ENCODE measurements at places on chromosomes 5 and 9.

DNA sequence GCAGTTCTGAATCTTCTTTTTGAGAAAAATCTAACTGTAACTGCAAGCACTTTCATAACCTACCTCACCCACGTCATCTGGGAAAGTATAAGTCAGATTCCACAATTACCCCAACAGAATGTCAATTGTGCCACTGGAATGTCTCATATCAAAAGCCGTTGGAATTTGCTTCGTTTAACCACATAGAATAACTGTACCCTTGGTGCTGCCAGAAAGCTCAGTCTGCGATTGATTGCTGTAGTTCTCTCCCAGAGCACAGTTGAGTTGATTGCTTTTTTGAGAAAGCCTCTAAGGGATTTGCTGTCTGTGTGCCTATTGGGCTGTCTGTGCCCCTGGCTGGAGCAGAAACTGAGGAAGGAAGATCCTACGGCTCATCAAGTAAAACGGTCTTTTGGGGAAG, 583.6 kb downstream of the TMEM38B start:
- no peak for DNase-seq

- no peak for DNase-seq
Measured at GRCh38 chr5:39515881-39516280, 91.1 kb upstream of the DAB2 start.

DNA sequence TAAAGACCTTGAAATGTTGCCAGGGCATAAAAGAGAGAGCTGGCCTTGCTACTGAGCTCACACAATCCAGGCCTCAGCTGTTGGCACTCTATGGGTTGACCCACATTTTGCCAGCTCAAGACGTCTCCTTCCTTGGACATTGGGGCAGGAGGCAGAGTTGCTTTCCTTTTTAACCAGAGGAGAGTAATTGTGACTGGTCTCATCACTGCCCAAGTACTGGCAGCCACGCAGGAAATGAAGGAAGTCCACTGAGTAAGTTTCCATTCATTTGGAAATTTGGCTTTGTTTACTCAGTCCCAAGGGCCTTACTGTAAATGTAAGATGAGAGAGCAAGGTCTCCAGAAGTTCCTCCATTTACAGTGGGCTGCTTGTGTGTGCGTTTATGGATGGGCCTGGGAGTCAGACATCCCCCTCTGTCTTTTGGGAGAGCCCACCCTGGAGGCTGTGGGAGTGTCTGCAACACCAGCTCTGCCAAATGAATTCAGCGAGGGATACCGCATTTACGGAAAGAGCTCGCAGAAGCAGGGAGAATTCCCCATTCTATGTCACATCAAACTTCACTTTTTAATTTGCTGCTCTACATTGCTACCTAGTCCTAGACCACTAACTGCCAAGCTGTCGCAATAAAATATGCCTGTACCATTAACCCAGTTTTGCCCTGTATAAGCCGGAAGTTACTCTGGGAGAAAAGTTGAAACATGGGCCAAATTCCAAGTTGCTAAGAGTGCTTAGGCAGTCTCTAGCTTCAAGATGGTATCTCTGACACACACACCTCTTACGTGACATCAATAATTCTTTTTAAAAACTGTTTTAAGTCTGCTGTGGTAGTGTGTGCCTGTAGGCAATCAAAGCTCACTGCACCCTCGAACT, 24.5 kb upstream of the PDZD2 start:
- no peak for DNase-seq

DNA sequence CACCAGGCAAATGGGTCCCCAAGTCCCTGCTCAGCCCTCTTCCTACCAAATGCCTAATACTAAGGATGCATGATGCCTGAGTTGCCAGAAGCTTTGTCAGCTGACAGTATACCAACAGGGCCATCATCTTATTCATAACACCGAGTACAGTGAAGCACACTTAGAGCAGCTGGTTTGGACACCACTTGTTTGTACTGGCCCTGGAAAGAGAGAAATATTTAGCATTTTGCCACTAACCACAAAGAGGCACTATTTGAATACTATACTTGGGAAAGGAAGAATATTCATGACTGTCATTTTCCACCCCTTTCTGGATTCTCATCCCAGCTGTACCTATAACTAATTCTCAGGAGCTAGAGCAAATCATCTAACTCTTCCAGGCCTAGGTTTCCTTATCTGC, 364.4 kb upstream of the KIF2A start:
- DNase-seq: no peak

DNA sequence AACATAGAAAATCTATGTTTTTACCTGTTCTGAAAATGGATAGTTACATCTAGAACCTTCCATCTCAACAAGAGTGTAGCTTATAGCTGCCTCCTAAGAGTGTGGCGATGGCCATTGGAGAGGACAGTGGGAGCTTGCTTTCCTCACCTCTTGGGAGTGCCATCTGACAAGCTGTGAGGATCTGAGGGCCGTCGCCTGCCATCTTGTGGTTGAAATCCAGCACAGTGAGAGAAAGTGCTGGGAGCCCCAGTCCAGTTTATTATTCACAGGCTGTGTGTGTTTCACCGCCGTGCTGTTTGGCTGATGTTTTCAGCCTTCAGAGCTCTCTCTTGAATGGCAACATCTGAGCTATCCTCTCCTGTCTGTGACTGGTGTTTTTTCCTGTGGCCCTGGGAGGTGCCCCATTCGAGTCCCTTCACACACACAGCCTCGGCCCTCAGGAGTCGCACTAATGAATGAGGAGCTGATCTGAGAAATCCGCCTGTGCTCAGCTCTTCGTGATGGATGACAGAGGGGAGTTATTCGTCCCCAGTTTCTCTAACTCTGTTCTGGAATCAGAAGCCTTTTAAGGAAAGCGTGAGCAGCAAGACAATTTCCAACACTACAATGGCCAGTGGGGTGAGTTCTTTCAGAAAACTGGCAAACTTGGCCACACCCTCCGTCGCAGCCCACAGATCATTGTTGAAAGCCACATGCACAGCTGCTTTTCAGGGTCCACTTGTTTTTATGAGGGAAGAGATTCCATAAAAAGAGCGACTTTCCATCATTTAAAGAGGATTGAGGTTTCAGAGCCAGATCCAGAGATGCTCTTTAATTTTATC, 170.3 kb downstream of the PDZD2 start:
- DNase-seq: no peak

DNA sequence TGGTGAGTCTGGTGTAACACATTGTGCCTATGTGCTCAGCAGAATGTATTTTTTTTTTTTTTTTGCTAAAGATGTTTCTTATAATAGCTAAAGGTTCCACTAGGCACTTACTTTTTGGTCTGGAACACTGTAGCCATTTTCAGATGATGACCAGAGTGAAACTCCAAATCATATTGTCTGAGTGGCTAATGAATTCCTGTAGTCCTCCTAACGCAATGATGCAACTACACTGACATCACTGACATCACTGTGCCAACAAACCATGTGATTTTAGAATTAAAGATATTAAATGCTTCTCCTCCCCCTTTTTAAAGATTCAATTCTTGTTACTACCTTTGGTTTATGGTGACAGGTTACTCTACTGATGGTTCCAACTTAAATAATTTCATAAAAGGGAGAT, 28.8 kb downstream of the JAKMIP2 start:
- DNase-seq: no peak

DNA sequence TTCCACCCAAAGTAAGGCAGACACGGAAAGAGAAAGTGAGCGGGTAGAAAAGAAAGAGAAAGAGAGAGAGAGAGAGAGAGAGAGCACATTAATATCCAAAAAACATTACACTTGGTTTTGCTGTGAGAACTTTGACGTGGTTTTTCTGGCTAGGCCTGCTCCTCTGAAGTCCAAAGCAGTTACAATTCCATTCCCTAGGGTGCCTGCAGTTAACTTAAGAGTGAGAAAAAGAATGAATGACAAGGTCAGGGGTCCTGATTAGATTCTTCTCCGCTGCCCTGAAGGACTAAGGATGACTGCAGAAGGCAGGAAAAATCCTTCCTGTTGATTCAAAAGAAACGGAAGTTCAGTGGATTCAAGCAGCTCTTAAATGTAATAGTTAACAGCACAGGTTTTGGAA, 589.8 kb downstream of the PRELID2 start:
- DNase-seq: no peak

- no peak for DNase-seq
Measured at GRCh38 chr9:34555002-34555348, 32.2 kb upstream of the ENHO start.

GRCh38 chr9:83511051-83511450, 27.1 kb downstream of the FRMD3 start:
- no peak for DNase-seq

DNA sequence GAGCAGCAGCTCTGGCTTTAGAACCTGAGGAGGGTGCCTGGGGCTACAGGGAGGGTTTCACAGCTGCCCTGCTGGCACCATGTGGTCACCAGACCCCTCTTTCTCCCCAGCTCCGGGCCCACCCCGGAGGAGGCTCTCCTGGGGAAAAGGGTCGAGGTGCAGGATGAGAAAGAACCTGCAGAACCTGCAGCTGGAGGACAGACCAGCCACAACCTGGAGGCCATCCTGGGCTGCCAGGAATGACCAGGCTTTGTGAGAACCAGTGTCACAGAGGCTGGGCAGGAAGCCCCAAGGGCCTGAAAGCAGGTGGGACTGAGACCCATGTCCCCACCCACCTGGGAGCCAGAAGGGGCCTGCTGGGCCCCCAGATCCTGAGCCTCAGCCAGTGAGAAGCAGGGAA, 23.0 kb downstream of the SEMA4D start:
- DNase-seq: no peak

DNA sequence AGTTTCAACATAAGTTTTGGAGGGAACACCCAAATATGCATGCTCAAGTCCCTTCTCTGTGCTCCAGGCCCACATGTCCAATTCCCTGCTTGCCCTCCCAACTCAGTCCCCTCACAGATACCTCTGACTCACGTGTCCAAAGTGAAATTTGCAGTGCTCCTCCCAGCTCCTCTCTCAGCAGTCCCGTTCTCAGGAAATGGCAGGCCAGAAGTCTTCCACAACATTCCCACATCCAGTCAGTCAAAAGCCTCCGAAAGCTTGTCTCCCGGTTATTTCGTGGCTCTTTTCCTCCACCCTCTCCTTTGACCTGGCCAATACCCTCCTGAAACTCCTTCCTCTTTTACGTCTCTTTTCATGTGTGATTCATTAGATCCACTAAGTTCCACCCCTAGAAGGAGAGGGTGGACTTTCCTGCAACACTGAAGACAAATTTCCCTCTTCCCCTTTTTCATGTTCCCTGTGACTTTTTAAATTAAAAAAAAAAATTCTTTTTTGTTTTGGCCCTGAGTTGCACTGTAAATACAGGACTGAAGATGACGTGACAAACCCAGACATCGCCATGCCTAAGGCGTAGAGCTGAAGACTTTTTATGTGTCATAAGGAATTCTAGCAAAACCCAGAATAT, 12.8 kb upstream of the MGAT1 start:
- DNase-seq: no peak

DNA sequence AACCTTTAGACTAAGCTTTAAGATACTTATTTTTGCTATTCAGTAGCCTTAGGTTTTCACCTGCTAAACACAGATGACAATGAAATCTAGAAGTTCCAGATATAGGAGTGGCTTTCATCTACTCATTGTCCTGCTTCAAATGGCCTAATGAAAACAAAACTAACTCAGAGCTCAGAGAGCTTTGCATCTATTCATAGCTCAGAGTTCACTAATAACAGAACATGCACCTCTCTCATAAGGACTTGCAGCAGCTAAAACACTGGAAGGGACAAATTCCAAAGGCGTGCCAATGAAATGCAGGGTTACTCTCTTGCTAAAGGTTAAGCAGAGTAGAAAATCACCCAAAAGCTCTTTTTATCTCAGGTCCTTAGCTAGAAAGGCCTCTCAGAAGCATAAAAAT, 29.0 kb downstream of the SLC31A2 start:
- no peak for DNase-seq

DNA sequence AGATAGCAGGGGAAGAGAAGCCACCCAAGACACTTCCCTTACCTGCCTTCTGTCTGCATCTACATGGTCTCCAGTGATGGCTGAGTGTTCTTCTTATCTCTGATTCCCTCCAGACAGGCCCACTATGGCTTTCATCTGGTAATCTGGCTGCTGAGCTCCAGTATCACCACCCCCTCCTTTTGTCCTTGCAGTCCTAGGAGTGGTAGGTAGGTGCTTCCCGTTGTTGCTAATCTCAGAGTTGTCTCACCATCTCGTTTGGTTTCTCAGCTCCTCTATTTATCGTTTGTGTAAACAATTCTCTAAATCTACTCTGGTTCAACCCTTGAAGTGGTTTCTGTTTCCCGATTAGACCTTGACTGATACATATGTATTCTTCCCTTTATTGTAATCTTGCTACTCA, 243.8 kb upstream of the RFX3 start:
- no peak for DNase-seq

GRCh38 chr9:134870746-134871662, 9.6 kb upstream of the FCN2 start:
- DNase-seq: peak; percentile 59

GRCh38 chr5:116402235-116402634, 172.4 kb downstream of the SEMA6A start:
- DNase-seq: no peak

DNA sequence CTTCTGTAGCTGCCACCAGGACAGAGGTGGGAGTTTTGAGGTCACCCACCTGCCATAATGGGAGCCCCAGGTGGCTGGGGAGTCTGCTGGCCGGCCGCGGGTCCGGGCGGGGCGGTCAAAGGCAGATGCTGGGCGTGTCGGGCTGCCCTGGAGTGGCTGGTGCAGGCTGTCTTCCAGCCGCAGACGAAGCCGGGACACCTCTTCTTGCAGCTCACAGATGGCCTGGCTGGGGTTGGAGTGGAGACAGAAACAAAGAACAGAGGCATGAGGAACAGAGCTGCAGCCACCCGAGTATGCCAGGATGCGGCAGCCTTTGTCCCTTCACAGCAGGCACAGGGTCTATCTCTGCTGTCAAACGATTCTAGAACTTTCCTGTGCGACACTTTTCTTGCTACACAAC, 18.0 kb downstream of the ORM2 start:
- no peak for DNase-seq

- no peak for DNase-seq
Measured at GRCh38 chr5:63820577-63820976, 141.7 kb downstream of the HTR1A start.

DNA sequence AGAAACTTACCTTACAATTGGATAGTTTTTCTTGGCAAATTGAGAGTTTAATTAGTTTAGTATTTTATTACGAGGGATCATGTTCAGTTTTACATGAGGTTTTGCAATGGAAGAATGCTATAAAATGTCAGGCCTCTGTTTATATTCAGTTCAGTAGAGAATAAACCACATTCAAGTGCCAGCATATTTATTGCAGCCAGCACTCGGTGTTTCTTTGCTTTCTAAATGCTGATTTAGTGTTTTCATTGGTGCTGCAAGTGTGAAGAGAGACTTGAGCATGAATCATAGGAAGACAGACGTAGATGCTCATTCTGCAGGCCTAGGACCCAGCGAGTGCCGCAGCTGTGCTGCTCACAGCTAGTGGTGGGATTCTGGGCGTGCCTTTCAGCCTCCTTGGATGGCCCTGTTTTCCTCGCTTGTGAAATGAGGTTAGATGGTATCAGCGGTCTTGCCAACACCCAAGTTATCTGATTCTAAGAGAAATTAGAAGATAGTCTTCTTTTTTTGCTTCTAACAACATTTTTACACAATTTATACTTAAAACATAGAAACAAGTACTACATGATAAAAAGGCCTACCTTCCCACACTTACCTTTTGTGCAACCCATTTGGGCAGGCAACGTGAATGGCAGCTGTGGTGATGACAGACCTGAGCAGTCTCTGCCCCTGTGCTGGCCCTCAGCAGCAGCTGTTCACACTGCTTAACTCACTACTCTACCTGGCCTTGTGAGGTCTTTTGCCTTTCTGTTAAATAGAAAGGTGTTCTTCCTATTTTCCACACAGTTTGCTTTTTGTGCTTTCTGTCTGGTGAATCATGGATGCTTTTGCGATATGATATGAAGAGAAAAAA, 26.8 kb upstream of the TNFAIP8 start:
- DNase-seq: no peak

Data from coronary artery (tissue), 2 donors.